ENCODE measurements at places on chromosomes 16 and 17.

- DNase-seq, result no peak
These were observed 16.8 kb downstream of the PIEZO1 start for GRCh38 chr16:88768071-88768783.

GRCh38 chr16:47847220-47847970, 308.4 kb downstream of the ABCC12 start:
- no peak for DNase-seq

DNA sequence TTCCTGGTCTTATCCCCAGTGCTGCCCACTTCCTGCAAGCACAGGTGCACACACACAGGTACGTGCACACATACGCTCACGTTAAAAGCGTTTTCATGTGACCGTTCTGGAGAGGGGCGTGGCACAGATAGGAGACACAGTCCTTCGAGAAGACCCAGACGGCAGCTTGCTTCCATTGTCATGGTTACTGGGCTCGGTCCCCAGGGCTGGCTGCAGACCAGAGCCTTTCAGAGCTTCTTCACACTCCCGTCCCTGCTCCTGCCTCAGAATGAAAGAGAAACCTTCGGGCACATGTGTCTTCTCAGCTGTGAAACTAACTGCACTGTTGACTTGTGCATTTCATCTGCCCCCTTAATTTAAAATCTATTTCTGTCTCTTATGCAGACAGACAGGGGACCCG, 154.2 kb downstream of the PITPNC1 start:
- no peak for DNase-seq

DNA sequence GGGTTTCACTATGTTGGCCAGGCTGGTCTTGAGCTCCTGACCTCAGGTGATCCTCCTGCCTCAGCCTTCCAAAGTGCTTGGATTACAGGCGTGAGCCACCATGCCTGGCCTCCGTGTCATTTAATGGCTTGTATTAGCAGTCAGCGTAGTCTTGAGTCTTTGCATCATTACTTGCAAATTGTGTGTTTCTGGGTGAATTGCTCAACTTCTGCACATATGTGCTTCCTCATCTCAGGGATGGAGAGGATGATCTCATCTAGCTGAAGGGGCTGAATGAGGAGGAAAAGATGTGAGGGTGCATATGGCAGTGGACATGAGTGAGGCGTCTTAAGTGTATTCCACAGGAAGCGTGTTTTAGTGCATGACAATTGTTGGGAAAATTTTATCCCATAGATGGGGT, 155.8 kb downstream of the SNX29 start:
- no peak for DNase-seq

DNA sequence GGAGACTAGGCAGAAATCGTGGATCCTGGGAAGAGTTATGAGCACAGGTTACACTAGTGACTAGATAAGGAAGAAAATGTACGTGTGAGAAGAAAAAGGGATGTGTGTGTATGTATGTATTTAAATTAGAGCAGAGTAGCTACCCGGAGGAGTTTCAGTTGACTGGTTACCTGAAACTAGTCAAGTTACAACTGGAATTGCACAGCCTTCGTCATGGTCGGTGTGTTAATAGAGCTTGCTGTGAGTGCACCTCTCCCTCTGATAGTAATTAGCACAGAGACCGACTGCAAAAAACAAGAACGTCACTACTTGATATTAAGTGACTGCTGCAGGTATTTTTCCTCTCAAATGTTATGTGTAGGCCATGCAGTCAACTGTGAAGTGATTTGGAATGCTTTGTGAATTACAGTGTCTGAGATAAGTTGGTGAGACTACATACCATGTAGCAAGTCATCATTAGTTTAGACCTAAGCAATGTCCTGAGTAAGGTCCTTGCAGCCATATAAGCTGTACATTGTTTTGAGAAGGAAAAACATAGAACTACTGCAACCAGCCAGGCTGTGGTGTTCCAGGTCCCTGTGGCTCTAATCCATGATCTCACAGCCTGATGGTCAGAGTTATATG, 95.7 kb downstream of the WNT3 start:
- DNase-seq, result no peak

- DNase-seq, result no peak
These were observed 44.0 kb downstream of the NLK start for GRCh38 chr17:28086519-28086918.

DNA sequence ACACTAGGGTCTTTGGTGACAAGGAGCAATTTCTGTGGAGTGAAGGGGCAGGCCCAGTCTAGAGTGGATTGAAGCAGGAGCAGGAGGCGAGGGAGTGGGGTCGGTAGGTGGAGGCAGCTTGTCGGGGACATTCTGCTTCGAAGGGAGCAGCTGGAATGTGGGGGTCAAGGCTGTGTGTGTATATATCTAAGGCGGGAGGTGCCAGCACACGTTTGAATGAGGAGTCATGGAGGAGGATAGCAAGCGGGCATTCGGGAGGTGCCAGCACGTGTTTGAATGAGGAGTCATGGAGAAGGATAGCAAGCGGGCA, 17.7 kb downstream of the NT5M start:
- DNase-seq, result no peak

- no peak for DNase-seq
These were observed 9.5 kb downstream of the MRPL27 start for GRCh38 chr17:50363217-50364060.

GRCh38 chr16:69399361-69399760, 13.6 kb upstream of the TERF2 start:
- no peak for DNase-seq

- no peak for DNase-seq
These were observed 186.8 kb downstream of the IRF8 start for GRCh38 chr16:86085795-86086194.

- no peak for DNase-seq
These were observed 22.7 kb upstream of the CD300E start for GRCh38 chr17:74646231-74646630.

All from vagina (tissue), 2 donors.